WERI-Rb-1 (cell line): ENCODE measurements at places on chromosomes 5 and 9.

- DNase-seq: no peak
Measured at GRCh38 chr5:177300236-177300880, 3.2 kb downstream of the RAB24 start.

DNA sequence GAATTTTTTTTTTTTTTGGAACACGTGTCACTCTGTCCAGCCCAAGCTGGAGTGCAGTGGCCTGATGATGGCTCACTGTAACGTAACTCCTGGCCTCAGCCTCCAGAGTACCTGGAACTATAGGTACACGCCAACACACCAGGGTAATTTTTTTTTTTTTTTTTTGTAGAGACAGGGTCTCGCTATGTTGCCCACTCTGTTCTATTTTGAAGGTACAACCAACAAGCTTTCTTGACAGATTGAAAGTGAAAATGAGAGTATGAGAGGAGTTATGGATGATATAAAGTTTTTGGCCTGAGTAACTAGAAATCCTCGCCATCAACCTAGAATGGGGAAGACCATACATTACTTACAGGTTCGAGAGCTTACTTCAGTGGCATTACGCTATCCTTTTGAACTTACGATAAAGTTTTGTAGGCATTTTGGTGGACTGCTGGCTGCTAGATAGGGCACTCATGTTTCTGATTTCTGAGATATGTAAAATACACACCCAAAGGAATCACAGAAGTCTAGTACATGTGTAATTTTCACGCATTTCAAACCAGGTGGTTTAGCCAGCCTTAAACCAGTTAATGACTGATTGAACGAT, 806 bp upstream of the CDC42SE2 start:
- no peak for DNase-seq

DNA sequence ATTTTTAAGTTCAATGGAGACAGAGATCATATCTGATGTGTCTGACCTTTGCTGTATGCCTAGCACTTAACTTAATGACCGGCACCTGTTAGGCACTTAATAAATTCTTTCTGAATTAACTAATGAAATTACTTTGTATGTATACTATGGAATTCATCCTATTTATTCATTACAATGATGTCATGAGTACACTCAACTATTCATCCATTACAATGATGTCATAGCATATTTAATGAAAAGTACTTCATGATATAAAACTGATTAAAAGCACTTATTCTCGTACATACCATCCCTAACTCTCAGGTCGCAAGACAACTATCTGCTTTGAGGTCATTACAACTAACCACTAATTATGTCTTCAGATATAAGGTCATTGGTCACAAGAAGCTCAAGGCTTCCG, 1131.6 kb downstream of the DTWD2 start:
- DNase-seq: no peak

GRCh38 chr5:113617191-113617796, 103.8 kb downstream of the YTHDC2 start:
- DNase-seq: no peak

DNA sequence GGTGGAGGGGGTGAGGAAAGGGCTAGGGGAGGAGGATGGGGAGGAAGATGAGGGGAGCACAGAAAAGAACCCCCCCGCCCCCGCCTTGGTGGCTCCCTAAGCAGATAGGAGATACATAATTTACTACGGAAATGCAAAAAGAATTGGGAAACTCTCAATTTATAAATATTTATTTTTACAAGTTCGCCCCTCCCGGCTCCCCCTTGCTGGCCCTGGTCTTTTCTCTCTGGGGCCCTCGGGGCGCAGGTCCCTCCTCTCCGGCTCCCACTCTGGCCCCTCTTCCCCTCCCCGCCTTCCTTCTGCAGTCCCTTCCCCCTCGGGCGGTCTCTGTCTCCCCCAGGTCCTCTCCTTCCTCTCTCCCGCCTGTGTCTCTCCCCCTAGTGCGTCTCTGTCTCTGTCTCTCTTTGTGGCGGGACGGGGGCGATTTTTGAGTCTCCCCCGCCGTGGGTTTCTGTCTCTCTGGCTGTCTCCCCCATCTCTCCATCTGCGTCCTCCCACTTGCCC, 173.6 kb upstream of the IER5L start:
- DNase-seq: peak; percentile 75

- peak; percentile 4 for DNase-seq
Measured at GRCh38 chr9:114281473-114282103, 41.3 kb upstream of the ORM1 start.

GRCh38 chr9:87725900-87726709, at the start of gene CTSL:
CTSL (plus strand) TSS chr9:87726119; CDS start chr9:87727604, 1,485 bp downstream.
- peak; percentile 44 for DNase-seq

- no peak for DNase-seq
Measured at GRCh38 chr9:78025186-78025585, 6.4 kb downstream of the GNAQ start.

GRCh38 chr9:104903609-104904008, 24.3 kb downstream of the ABCA1 start:
- DNase-seq: no peak

DNA sequence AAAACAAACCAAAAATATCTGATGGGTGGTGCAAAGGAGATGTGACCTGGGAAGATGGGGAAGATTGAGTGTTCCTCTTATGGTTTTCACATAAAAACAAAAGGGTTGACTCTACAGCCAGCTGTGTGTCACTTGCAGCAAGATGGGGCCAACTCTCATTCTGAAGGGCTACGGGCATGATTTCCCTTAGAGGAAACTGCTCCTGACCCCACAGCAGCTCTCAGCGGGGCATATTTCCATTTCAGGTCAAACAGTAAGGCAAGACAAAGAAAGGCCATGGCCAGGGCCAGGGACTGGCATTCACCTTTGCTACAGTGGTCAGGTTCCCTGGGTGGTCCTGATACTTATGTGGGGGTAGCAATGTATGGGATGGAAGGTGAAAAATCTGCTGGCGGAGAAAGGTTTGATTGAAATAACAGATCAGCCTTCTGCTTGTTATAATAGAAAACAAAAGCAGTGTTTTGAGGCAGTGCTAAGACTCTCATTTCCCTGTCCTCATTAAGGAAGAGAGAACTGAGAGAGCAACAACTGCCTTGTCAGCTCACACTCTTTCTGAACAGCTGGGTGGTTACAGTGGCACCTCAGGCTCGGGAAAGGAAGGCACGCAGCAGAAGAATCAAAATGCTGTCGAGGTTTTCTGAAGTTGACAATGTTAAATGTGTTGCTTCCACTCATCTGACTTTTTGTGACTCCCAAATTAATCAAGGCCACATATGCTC, 120.7 kb upstream of the PCA3 start:
- no peak for DNase-seq

- DNase-seq: no peak
Measured at GRCh38 chr5:17401470-17402288, 96.4 kb upstream of the TAF11L2 start.

DNA sequence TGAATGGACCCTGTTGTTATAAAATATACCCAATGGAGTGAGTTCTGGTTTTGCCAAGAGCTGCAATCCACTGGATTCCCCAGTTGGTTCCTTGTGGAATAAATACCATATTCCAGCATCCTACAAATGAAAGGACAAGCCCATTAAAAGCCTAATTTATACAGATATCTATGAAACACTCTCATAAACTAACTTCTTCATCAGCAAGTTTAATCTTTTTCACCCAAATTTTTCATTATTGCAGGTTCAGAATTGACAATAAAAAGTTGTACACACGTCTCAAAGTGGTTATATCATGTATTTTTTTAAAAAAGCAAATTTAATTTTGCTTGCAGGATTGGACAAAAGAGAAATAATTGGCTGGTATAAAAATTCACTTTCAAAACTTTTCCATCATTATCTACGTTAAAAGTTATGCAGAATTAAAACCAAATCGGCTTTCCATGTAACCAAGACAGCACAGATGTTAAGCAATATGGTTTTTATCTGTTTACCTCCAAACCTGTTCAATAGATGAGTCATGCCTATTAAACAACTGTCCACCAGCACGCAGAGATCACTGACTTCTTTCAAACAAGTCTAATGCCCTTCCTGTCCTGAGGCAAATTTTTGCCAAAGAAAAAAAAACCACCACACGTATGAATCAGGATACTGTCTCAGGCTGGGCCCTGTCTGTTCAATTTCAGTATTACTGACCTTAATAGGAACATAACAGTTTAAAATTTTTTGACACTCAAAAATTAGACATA, 42.5 kb downstream of the CEMIP2 start:
- no peak for DNase-seq

DNA sequence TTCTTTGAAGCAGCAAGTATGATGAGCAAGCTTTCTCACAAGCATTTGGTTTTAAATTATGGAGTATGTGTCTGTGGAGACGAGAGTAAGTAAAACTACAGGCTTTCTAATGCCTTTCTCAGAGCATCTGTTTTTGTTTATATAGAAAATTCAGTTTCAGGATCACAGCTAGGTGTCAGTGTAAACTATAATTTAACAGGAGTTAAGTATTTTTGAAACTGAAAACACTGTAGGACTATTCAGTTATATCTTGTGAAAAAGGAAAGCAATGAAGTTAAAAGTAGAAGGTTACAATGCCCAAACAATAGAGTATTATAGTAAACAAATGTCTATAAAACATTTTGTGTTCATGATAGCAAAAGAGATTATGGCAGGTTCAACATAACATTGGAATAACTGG, 88.6 kb downstream of the JAK2 start:
- no peak for DNase-seq

DNA sequence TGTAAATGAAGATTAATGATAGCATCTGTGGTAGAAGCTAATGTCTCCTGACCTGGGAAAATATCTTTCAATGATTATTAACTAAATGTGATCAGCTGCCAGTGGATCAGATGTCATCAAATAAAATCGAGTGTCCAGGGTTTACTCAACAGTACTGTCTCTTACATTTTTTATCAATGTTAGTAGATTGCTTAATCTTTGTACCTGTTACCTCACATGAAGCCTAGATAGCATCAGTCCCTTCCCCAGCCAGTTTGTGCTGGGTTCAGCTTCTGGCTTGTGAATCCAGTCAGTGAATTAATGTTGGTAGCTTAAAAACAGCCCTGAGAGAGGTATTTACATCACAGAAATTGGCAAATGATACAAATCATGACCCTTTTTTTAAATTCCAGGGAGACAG, 134.4 kb downstream of the GHR start:
- DNase-seq: no peak

DNA sequence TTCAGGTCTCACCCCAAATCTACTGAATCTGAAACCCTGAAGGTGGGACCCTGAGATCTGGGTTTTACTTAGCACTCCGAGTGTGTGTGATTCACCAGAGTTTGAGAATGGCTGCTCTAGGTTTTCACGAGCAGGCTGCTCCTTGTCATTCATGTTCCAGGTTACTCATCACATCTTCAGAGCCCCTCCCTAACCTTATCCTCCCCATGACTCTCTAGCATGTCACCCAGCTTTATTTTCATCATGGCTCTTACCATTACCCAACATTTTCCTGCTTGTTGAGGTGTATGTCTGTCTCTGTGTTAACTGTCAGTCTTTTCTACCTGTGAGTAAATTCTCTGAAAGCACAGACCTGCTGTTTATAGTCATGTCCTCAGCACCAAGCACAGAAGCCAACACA, 319.2 kb downstream of the NSG2 start:
- no peak for DNase-seq

- no peak for DNase-seq
Measured at GRCh38 chr5:37628876-37629275, 211.0 kb downstream of the GDNF start.

DNA sequence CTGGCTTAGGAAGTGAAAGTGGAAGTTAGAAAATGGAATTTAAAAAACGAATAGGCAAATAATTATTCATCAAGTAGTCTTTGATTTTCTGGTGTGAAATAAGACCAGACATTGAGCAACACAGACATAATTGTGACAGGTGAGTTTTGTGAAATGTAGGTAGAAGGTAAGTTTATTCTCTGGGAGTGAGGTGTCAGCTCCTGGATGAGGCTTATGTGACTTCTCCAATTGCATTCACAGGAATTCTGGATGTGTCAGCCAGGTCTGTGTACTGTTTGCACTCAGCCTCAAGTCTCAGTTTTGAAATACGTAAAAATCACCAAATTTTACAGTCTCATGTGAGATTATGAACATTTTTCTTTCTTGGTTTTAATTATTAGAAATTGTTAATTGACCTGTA, 537.6 kb downstream of the CETN3 start:
- no peak for DNase-seq

GRCh38 chr9:94950579-94951323, 224.3 kb downstream of the AOPEP start:
- no peak for DNase-seq

- DNase-seq: no peak
Measured at GRCh38 chr5:160398806-160399205, 1.0 kb downstream of the FAM200C start.

DNA sequence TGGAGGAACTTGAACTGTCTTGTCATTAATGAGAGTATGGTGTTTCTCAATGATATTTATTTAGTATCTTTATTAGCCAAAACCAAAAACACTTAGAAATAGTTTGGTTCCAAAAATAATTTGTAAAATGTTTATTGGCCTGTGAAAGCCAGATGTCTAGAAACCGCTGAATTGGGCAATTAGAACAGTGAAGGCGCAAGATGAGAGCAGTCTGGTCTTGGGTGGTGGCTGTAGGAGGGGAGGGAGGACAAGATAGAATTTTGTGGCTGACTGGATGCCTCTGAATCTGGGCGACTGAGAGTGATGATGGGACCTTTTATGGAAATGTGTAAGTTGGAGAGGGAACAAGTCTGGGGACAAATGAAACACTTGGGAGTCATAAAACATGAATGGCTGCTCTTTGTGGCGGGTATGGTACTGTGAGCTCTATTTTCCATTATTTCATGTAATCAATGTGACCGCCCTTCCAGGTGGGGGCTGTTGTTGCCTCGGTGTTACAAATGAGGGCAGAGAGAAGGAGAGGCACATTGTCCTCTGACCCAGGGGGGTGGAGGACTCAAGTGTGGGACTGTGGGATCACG, 35.5 kb downstream of the PDZD2 start:
- no peak for DNase-seq

DNA sequence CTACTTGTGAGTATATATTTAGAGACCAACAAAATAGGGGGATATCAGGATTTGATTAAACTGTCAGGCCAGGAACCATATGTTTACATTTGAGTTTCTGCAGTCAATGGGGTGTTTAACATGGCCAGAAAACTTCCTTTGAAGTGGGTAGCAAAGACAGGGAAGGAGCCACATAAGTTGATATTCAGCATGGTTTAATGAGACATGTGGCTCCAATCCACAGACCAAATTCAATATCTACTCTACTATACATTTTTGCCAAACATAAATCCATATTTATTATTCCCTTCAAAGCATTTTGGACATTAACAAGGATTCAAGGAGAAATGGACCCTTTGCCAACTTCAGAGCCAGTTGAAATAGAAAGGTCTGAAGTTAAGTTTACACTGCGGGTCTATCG, 99.8 kb downstream of the TAF11L14 start:
- no peak for DNase-seq

GRCh38 chr9:135295551-135296300, 183.9 kb upstream of the PPP1R26 start:
- DNase-seq: peak; percentile 1

DNA sequence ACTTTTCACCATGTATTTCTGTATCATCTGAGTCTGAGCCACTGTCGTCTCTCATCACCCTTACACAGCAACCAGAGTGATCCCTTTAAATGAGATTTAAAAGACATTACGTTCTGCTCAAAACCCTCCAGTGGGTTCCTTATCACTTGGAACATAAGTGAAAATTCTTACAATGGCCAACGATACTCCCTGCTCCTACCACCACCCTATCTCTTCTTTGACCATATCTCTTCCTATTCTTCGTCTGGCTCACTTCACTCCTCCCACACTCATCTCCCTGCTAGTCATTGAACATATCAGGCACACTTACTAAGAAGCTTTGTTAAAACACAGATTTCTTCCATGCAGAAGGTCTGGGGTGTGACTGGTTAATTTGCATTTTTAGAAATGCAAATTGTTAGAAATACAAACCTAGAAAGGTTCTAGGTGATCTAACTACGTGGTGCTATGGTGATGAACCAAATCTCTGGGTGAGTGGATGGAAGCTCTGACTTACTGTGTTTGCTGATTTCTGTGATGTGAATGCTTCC, 166.6 kb upstream of the CD180 start:
- DNase-seq: no peak
